ENCODE measurements at places on chromosomes 7 and 10.
A peak's percentile ranks its signal among the peaks of the same experiment; 100 is the strongest.

DNA sequence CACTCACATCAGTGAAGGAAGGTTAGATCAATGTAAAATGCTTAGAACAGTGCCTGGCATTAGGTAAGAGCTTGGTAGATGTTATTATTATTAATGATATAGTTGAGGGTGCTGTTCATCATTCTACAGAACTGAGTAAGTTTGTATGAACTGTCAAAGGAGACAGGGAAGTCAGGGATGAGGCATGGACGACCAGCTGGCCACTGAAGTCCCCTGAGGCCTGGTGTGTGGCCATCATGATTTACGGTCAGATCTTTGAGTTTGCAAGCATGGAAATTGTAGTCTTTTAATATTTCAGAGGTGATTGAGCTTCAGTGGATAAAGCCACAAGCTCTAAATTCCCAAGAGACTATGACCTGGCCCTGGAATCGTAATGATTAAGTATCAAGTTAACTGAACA lies 6.9 kb downstream of the ARMC3 start:
- DNase-seq: no peak

DNA sequence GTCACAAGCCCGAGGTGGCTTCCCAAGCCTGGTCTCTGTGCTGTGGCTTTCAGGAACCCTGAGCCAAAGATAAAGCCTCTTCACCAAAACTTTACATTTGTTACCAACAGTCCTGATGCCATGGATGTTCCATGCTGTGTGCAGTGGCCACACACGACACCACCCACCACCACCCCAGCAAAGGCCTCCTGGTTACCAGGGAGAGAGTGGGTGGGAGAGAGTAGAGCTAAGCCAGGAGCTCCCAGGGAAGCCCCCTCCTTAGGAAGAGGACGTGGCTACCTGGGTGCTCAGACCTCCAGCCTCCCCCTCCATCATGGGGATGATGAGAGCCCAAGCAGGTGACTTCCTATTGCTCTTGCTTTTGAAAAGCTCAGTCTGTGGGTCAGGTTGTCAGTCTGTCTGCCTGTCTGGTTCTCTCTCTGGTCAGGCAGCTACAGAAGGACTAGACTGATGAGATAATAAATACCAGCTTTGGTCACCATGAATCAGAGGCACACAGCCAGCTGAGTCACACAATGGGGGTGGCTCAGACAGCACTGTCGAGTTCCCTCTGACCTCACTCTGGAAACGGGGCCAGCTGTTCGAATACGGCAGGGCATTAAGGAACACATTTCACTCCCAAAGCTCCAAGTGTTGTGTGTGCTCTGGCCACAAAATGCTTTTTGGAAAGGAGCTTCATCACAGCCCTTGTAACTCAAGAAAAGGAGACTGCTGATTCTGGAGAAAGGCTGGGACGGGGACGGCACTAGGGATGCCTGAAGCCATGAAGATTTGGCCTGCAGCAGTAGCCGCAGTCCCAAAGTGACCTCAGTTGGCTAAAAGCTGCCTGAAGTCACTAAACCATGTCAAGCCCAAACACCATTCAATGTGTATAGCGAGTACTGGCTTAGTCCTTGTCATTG lies 166.0 kb downstream of the FANK1 start:
- DNase-seq: no peak

DNA sequence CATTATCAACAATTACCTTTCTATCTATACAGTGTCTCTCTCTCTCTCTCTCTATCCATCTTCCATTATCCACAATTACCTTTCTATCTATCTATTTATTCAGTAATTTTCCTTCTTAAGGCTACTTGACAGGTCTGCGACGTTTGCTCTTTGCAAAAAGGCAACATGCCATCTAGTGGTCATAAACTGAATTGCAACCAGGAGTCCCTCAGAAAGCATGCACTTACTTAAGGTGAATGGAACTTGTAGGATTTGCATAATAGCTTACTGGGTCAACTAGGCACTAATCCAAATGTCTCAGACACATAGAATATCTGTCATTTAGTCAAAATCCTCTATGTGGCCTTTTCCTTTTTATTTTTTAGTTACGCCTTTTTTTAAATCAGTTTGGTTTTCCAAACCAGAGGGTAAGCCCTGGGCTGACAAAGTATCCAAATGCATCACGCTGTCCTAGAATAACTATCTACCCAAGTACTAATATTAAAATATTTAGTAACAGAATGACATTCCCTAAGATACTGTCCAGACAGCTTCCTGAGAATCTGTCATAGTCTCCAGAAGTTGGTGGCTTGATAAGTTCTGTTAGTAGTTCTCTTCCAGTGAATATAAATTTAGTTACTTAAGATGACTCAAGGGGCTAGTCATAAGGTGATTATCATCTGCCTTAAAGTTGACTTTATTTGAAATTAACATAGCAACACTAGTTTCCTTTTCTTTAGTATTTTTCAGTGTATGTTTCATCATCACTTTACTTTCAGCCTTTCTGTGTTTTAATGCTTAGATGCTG lies 208.3 kb downstream of the PPP1R3A start:
- peak; percentile 80 for DNase-seq

GRCh38 chr10:78813998-78814399 lies 254.8 kb upstream of the ZMIZ1 start:
- DNase-seq: no peak

GRCh38 chr7:43501870-43502269 lies 81.0 kb upstream of the STK17A start:
- no peak for DNase-seq

- DNase-seq: no peak
Measured at GRCh38 chr7:21099432-21099831, 312.7 kb upstream of the SP8 start.

DNA sequence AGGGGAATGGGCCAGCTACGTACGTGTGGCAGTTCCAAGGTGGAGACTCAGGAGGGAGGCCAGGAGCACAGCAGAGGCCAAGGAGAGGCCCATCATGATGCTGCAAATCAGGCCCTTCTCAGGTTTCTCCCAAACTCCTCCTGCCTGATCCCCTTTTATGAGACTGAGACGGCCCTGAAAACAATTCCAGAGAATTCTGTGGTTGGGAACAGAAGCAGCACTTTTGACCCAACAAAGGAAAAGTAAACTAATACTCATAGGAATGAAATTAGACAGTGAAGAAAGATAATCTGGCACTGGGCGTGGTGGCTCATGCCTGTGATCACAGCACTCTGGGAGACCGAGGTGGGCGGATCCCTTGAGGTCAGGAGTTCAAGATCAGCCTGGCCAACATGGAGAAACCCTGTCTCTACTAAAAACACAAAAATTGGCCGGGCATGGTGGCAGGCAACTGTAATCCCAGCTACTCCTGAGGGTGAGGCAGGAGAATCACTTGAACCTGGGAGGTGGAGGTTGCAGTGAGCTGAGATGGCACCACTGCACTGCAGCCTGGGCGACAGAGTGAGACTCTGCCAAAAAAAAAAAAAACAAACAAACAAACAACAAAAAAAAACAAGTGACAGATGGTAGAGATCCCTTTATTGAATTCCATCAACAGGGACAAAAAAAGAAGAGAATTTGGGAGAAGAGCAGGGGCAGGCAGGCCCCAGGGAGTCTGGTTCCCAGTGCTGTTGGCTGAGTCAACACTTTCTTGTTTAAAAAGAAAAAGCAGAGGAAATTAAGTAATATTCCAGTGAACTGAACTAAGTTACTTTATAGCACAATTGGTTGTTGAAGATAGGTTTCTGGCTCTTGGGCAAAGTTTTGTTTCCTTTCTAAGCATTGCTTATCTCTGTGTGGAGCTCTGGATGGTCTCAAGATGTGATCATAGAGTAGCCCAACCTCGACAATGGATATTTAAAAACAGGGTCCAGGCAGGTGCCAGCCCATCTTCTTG lies at the start of gene CCL26:
Gene CCL26, minus strand, starts transcription at position 131 of the 997 bp plus-strand sequence. Its CDS starts 35 bp downstream, at position 96.
- DNase-seq: no peak

DNA sequence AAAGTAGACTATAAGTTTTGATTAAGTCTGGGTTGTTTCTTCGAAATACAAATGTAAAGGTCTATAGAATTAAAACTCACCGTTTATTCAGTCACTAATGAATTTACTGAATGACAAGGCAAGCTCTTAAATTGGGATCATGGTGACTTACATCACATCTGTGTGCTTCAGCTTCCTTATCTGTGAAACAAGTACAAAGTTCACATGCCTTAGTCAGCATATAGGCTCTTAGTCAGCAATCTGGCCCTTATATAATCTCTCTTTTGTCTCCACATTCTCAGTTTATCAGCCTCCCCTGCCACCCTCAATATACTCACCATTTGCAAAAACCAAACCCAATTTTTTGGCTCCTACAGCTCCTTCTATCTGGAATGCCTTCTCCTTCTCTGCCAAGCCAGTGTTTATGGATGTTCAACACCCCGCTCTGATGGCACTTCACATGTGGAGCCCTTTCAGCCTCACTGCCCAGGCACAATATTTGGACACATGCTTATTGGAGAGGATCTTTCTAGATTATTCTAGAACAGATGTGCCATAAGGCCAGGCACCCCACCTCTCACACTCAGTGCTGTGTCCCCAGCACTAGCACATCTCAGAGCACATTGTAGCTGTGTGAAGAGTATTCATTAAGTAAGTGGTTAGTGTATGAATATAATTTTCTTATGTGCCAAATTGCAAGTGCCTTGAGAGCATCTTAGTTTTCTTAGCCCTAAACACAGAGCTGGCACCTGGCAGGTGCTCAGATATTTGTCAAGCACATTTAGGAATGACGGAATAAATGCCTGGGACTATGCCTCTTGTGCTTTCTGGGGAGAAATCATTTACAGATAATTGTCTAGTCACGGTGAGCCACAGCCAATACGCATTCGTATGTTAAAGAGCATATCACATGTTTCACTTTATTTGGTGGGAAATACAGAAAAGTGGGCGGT lies 9.8 kb upstream of the LAMB1 start:
- DNase-seq: no peak

DNA sequence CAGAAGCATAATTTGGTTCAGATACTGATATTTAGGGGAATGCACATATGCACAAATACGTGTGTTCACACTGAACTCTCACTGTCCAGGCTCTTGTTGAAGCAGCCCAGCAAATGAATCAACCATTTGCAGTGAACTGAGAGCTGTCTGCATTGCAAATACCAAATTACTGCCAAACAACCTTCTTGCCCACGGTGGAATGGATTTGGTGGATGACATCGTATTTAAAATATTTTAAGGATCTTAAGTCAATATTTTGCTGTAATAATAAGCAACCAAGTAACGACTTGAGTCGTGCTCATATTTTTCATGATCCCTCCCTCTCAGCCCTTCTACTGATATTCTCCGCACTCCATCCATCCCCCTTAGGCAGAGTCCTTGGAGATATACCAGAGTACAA lies 107.9 kb upstream of the FEZF1 start:
- DNase-seq: no peak

Data from iPS DF 6.9 (cell line).